ENCODE measurements at places on chromosomes 12 and 14. TPM values are rescaled to one million over a fixed set of nuclear protein-coding genes. Genes with fewer than 3 reads are reported as not detected.

Gene BCL2L14
- not detected for total RNA-seq

Gene CCDC175
- not detected for total RNA-seq

DNA sequence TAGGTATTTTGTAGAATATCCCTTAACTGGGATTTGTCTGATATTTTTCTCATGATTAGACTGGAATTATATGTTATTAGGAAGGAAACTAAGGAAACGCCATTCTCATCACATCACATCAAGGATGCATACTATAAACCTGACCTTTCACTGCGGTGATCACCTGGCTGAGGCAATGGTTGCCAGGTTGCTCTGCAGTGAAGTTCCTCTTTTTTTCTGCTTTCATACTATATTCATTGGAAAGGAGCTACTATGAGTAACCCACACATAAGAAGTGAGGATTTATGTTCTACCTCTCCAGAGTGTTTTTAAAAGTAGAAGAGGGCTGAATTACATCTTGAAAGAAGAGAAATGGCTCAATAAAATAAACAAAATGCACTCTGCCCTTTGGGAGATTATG lies 31.0 kb upstream of the GRIP1 start:
- peak; percentile 25 for DNase-seq

- no peak for DNase-seq
These were observed 27.2 kb downstream of the JDP2 start for GRCh38 chr14:75454963-75455546.

- DNase-seq: no peak
These were observed 1141.3 kb downstream of the BCL11B start for GRCh38 chr14:98130691-98131090.

GRCh38 chr12:54977155-54977554 lies 7.4 kb downstream of the TESPA1 start:
- DNase-seq: no peak

- no peak for DNase-seq
These were observed 180.9 kb downstream of the SRGAP1 start for GRCh38 chr12:64025174-64025958.

DNA sequence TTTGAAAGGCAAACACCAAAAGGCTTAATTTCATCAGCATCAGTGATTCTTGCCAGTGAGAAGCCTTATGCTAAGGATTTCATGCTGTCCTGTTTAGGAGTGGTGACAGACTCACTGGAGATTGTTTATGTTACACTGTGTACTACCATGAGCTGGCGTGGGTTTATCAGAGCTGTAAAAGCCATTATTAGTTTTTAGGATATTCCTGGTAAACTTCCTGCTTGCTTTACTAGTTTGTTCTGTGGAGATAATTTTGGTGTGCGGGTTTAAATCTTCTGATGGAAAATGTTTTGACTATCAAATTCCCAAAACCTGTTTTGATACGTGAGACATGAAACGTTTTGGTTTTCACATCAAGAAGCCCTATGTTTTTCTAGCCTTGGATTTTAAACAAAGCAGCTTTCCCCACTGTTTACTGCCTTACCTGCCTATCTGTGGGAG lies 15.2 kb downstream of the PPFIBP1 start:
- DNase-seq: no peak

All from OCI-LY7 (cell line).